ENCODE measurements at places on chromosomes 7 and 10. TPM values are rescaled to one million over a fixed set of nuclear protein-coding genes. Genes with fewer than 3 reads are reported as not detected.

DNA sequence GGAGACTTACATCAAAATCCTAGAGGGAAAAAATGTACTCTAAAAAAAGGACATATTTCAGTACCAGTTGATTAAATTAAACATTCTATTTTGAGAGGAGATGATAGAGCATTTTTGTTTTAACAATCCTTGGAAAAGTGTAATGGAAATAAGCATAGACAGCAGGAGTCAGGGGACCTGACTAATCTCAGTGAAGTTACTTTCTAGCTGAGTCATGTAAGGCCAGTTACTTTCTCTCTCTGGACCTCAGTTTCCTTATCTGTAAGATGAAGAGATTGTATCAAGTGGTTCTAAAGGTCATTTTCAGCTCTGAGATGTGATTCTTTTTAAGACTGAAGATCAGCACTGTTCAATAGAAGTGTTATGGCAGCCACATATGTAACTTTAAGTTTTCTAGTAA lies 44.1 kb downstream of the VTI1A start:
- DNase-seq: no peak

- no peak for DNase-seq
Measured at GRCh38 chr7:80403686-80404241, 108.1 kb downstream of the GNAT3 start.

HYAL4 gene
- not detected for total RNA-seq

TFEC gene
- not detected for total RNA-seq

LRRN3 gene
- 6.1 TPM for total RNA-seq

DNA sequence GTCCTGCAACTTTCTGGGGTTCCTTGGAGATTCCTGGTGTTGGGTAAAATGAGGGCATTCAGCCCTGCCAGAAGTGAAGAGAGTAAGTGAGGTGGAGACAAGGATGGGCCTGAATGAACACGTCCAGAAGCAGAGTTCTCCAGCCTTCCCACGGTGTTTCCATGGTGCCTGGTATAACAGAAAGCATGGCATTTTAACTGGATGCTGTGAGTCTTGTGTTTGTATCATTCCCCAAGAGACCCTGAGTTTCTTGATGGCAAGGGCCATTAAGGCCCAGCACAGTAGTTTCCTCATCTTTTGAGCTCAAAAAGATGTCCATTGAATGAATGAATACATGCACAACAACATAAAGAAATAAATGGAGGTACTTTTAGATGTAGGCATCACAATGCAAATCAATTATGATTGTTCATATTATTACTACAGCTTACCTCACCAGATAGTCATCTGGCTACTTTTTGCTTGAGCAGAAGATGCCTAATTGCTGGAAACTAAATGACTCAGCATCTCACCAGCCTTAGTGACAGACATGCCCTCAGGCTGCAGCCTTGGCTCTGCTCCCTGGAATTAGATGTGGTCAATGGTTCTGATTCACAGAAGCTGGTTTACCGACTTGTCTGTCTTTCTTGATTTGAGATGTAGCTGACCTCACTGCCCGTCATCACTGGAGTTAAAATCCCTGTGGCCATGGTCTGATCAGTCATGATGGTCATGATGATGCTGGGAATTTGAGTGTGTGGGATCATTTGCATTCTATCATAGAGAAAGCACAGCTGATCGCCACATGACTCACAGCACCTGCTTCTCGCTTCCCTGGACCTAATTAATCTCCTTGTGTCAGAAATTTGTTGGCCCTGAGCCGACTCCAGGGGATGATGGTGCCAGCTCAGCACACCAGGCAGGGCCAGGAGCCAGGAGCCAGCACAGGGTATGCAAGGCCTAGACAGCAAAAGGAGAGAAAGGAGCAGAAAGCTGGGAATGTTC lies 83.9 kb downstream of the CXCL12 start:
- no peak for DNase-seq

ARHGEF35 gene
- total RNA-seq: 1.2 TPM

DNA sequence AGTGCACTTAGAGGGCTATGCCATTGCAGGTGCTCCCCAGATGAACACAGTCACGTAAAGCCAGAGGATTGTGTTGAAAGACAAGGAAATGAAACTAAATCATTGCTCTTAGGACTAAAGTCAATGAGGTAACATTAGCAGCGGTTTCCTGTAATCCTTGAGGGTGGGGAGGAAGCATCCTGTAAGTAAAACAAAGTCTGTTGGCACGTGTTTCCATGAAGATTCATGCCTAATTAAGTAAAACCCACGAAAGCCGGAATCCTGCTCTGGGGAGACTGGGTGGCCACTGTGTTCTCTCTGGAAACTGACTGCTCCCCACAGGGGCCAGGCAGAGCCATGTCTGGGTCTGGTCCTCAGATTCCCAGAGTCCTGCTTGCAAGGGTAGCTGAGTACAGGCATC lies 18.3 kb downstream of the STEAP1B start:
- DNase-seq: no peak

DNA sequence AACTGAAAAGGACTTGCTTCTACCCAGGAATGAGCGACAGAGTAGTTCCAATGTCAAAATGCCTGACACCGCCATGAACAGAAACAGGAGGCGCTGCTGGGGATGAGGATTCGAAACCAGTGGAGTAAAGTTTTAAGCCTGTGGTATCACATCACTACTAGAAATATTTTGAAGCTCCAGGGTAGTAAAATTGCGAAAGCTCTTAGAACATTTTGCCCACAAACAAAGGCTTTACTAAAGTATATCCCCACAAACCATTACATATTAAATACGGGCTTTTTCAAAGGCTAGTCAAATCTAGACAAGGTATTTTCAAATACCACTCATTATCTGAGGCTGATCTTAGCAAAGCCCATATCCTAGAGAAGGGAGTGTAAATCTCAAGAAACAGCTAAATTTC lies 2.4 kb downstream of the PRDX3 start:
- DNase-seq: no peak

GRCh38 chr7:25694211-25694610 lies 457.8 kb upstream of the NFE2L3 start:
- DNase-seq: no peak

- no peak for DNase-seq
Measured at GRCh38 chr7:127153315-127153714, 99.4 kb downstream of the GRM8 start.

GRCh38 chr7:94374721-94375566 lies 19.8 kb upstream of the COL1A2 start:
- no peak for DNase-seq

GRCh38 chr7:40306025-40306424 lies 171.2 kb downstream of the SUGCT start:
- DNase-seq: no peak

GRCh38 chr7:1951159-1951536 lies 281.1 kb downstream of the ELFN1 start:
- no peak for DNase-seq

GRCh38 chr7:128791972-128792327 lies 182 bp downstream of the CCDC136 start:
- no peak for DNase-seq

MOGAT3 gene
- total RNA-seq: not detected

DNA sequence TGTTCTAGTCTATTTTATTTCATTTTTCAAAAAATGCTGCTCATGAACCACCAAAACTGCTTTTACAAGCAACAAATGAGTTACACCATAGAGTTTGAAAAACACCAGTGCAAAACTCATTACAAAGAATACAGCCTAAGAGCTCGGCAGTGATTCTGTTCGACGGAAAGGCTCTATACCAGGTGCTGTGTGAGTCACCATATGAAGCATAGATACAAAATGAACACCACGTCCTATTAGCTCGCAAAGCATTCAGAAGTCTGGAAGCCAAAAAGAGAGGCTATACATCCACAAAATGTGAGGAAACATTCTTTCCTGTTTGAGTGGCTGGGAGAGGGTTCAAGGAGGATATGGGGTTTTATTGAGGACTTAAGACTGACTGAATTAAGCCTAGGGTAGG lies 136.1 kb downstream of the ATE1 start:
- DNase-seq: no peak

- DNase-seq: no peak
Measured at GRCh38 chr7:94642838-94643653, 12.9 kb downstream of the SGCE start.

PIP gene
- total RNA-seq: not detected

- no peak for DNase-seq
Measured at GRCh38 chr7:121020989-121021969, 32.8 kb downstream of the CPED1 start.

DNA sequence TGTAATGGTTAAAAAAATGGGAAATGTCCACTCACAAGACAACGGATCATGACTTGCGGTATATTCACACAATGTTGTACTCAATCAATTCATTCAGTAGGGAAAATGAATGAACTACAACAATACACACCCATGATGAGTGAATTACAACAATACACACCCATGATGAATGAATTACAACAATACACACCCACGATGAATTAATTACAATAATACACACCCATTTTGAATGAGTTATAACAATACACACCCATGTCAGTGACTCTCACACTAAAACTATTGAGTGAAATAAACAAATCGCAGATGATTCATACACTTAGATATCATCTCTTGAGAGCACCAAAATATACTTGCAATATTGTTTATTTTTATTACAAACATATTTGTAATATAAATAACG lies 174.6 kb downstream of the FRMD4A start:
- DNase-seq: no peak

GRCh38 chr7:17071866-17072265 lies 190.1 kb upstream of the AGR3 start:
- no peak for DNase-seq

DNA sequence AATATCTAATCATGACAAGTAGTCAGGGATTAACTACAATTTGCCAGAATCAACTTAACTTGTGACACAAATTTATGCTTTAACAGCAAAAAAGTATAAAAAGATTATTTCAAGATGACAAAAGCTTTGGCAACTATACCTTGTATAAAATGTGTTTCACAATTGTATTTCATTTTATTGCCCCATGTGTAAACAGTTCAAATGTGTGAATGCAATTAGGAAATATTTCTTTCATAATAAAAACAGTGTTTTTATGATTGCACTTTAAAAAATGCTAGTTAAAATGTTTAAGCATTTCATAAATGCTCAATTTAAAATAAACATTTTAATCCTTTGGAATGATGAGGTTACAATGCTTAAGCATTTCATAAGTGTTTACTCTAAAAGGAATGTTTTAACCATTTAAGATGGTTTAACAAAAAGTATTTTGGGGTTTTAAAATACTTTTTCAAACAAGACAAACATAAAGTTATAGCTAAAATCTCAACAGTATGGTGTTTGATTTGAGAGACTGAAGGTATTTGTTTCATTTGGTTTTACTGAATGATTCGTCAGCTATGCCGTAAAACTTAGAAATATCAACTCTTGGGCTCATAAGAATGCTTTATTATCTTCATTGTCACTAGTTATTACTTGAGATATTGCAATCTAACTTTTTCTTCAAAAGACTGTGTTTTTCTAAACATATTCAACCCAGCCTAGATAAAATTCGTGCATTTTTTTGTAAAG lies 50.1 kb downstream of the SFTPD start:
- DNase-seq: no peak

GRCh38 chr7:64541438-64542359 lies 21.2 kb downstream of the ZNF680 start:
- DNase-seq: no peak

DNA sequence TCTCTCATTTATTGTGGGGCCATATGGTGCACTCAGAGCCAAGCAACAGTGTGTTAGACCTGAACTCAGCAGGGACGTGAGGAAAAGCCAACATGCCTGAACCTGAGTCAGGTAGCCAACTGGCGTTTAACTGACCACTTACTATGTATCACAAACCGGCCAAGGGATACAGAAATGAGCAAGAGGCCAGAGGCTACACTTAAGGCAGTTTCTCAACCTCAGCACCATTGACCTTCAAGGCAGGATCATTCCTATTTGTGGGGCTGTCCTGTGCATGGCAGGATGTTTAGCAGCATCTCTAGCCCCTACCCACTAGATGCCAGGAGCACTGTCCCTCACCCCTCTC lies 103.5 kb upstream of the NANOS1 start:
- DNase-seq: no peak

DNA sequence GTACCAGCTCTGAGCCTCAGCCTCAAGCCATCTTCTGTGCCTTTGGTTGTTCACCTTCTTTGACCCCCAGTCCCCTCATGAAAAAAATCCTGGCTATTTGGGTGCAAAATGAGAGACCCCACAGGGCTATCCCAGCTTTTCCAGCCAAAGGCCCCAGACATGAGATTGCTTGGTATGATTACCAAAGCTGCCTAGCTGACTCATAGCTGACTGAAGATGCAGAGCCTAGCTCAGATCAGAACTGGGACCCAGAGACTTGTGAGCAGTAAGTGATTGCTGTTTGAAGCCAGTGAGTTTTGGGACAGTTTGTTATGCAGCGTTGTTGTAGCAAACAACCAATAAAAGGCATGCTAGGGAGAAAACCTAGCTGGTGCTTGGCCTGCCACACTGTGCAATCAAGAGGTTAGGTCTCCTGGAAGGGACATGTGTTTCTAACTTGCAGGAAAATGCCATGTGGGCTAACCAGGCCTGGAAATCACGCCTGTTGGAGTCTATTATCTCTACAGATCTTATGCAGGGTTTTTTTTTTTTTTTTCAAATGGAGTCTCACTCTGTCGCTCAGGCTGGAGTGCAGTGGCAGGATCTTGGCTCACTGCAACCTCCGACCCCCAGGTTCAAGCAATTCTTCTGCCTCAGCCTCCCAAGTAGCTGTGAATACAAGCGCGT lies 48.0 kb upstream of the DAGLB start:
- DNase-seq: no peak

Data from neural crest cell (in vitro differentiated cells).